ENCODE measurements at places on chromosomes 2 and 18.

DNA sequence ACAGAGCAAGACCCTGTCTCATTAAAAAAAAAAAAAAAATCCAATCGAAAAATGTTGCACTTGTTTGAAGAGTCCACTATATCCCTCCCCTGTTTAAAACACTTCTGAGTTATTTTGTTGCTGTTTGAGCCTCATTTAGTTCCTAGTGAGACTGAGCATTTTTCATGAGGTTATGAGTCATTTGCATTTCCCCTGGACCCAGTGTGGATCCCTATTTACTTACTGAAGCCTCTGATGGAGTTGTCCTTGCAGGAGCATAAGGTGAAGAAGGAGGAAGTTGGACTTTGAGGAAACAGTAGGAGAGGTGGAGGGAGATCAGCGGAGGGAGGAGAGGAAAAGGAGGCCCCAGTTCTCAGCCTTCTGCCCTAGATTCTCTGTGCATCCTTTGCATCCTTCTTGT, 5.1 kb downstream of the CXCR1 start:
- no peak for DNase-seq

DNA sequence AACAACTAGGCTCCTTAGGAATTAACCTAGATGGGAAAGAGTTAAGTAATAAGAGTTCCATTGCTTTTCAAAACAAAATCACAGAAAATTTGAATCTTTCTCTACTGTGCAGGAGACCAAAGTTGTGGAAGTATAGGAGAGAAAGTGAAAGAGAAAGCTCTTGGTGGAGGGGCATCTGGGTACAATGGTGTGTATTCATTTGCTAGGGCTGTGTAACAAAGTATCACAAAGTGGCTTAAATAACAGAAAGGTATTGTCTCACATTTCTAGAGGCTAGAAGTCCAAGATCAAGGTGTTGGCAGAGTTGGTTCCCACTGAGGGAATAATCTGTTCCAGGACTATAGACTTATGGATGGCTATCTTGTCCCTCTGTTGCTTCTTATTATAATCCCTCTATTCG, 50.5 kb upstream of the GORASP2 start:
- no peak for DNase-seq

DNA sequence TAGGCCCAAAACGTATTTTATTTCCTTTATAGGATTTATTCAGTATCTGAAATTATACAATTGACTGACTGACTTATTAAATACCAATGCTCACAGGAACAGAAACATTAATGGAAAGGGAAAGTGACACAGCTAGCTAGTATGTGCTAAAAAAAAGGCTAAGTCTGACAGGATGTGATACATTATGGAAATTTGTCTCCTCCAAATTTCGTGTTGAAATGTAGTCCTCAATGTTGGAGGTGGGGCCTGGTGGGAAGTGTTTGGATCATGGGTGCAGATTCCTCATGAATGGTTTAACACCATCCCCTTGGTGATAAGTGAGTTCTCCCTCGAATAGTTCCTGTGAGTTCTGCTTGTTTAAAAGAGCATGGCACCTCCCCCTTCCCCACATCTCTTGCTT, 70.6 kb upstream of the WDR75 start:
- DNase-seq, result no peak

- DNase-seq, result peak; percentile 65
These were observed 1.0 kb upstream of the BMPR2 start for GRCh38 chr2:202375033-202375608.

- DNase-seq, result no peak
These were observed 29.0 kb upstream of the MAPRE3 start for GRCh38 chr2:26941486-26941885.

GRCh38 chr2:53417385-53417784, 350.2 kb upstream of the CHAC2 start:
- DNase-seq, result no peak
